ENCODE measurements at places on chromosomes 4 and X.

DNA sequence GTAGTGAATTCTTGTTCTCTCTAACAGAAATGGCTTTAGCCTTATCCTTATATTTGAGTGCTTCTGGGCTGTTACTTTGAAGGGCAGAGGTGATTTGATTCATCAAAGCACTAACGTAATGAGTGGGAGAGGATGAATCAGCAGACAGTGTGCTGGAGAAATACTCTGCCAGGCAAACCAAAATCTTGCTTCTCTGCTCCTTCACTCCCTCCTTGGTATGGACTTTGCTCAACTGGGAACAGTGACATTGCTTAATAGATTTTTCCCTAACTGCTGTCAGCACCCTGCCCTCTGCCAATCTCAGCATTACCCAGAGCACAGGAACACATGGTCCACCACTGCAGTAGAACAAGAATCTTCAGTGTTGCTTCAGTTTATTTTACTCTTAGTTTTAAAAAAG lies 56.0 kb downstream of the PDLIM5 start:
- no peak for DNase-seq

GRCh38 chr4:168383510-168383909 lies 65.0 kb upstream of the DDX60 start:
- DNase-seq, result no peak

DNA sequence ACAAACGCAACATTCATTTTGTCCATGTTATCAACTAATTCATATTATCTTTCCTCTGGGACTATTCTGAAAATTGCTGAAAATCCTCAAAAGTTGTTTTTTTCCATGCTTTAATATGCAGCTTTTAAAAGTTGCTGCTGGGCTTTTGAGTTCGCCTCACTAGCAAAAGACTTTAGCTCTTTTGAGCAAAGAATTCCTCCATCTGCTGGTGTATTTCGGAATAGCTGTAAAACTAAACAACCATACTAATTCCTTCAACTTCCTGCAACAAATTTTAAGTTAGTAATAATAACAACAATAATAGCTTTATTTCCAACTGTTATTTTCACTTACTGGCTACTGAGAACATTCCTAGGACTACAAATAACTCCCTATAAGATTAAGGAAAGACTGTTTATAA lies 124.5 kb upstream of the PLAC1 start:
- no peak for DNase-seq

DNA sequence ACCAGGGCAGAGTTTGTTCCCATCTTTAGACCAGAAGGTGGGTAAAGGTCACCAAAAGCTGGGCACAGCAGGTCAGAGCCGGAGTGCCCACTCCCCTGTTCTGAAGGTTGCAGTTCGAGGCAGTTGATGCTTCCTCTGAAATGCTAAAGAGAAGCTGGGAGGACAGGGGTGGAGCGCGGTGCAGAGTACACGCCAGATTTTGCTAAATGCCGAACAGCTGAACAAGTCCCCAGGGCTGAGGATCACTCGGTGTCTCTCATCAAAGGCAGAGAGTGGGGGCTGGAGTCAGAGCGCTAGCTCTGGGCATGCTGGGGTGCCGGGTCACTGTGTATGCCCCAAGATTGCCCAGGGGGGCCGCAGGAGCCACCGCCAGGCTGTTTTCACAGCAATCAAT lies 197.0 kb downstream of the BCOR start:
- DNase-seq, result no peak

GRCh38 chrX:72274526-72274925 lies 2.5 kb downstream of the RPS4X start:
- no peak for DNase-seq

- no peak for DNase-seq
Measured at GRCh38 chrX:31397119-31397518, 325.3 kb upstream of the FTHL17 start.

DNA sequence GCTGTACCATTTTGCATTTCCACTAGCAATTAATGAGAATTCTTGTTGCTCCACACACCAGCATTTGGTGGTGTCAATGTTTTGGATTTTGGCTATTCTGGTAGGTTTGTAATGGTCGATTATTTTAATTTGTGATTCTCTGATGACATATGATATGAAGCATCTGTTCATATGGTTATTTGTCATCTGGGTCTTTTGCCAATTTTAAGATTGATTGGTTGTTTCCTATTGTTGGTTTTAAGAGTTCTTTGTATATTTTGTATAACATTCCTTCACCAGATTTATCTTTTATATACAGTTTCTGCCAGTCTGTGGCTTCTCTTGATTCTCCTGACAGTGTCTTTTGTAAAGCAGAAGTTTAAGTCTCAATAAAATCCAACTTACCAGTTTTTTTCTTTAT lies 18.5 kb upstream of the BDH2 start:
- no peak for DNase-seq

- DNase-seq, result no peak
Measured at GRCh38 chr4:146178126-146178525, 2.6 kb downstream of the LSM6 start.

- no peak for DNase-seq
Measured at GRCh38 chr4:128386761-128387599, 99.4 kb upstream of the PGRMC2 start.

DNA sequence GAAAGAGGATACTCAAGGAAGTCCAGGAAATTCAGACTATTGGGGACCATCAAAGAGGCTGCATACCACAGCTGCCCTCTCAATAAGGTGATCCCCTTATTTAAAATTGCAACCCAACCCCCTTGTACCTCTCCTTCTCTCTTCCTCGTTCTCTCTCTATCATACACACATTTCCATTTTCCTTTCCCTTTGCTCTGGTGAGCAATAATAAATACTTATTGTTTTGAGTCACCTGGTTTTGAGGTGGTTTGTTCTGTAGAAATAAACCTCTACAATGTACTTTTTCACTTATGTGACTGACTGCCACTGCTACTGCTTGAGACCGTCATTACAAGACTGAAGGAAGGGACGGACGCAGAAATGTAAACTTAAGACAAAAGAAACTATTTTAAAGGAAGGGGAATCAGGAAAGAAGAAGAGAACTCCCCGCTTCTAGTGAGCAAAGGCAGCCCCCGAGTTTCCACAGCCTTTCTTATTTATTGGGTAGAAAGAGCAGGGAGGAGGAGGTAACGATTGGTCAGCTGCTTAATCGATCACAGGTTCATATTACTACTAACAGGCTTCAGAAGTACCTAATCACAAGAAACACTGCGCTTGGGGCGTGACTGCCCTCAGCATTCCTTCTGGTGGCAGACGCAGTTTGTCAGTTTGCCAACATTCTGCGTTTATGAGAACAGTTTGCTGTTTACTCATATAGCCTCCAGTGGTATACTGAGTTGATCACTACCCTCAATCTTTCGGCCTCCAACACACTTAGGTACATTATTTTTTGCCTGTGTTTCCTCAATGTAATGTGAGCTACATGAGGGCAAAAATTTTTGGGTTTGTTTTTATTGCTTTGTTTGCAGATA lies 16.9 kb upstream of the TMEM165 start:
- DNase-seq, result no peak

DNA sequence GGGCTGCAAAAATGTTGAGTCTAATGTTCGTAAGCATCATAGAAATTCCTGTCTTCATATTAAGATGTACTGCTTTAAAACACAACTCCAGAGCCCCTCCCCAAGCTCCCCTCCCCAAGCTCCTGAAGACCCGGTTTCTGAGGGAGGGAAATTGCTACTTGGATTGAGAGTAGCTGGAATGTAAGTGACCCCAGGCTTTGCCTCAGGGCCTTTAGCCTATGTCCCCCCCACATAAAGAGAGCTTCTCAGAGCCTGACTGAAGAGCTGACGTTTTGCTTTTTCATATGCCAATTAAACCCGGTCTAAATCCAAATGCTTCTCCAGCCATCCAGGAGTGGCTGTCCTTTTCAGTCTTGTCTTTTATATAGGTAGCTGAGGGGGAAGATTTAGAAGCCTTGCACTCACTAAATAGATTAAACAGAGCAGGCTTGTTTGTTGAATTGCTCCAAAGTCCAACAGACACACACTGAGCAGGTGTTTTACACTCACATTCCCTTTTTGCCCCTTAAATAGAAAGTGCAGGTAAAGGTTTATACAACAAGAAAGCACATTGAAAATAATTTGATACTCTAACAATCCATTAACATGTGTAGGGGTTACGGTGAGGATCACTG lies 19.6 kb downstream of the ARX start:
- no peak for DNase-seq

DNA sequence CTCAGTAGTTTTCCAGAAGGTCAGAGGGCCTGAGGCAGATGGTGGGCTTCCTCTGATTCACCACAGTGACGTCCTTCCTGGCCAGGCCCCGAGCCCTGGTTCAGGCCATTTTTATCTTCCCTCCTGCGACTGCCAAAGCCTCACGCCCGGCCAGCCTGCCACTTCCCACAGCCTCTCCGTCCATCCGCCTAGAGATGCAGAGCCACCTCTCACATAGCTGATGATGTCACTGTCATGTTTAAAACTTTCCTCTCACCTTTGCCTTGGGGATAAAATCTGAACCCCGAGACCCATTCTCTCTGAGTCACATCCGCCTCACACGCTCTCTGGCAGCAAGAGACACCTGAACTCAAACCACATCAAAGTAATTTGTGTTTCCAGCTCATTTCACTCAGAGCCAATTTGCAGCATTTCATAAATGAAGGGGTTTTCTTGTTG lies 175.3 kb downstream of the QDPR start:
- peak; percentile 57 for DNase-seq
